Stimulated activated CD8-positive, alpha-beta memory T cell treated with anti-CD3 and anti-CD28 coated beads, Interleukin-4, amount 100 ng/mL, for 1 hour (primary cell): ENCODE measurements at places on chromosomes 3 and 15.

DNA sequence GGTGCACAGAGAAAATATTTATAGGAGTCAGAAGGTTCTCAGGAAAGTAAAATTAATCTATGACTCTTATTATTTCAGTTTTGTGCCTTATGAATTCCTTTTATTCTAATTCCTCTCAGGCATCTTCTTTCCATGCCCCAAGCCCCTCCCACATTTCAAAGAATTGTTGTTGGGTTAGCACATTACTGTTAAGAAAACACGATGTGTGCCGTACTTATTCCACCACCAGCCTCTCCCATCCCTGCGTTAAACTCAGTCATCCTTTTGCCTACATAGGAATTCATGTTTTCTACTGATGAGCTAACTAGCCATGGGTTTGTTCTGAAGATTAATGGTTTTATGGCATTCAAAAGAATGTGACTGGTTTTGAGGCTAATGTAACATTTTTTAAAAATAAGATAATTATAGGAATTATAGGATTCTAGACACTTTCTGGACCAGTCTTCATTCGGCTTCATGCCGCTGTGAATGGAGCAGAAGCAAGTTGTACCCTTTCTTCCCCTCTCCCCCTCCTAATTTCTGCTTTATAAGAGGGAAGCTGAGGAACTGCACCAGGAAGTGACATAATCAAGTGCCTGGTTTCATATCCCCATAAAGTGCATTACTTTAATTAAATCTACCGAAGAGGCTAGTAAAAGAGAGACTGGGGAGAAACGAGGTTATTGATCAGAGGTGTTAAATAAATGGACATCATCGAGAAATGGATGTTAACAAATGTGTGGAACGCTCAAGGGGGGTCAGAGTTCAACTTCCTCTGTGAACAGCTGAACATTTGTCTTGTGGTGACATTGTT lies 12.3 kb upstream of the MB21D2 start:
- DNase-seq = no peak

- no peak for DNase-seq
These were observed 8.0 kb downstream of the MCM2 start for GRCh38 chr3:127606086-127606805.

GRCh38 chr3:124258057-124258500 lies 266.2 kb upstream of the ROPN1 start:
- no peak for DNase-seq

GRCh38 chr3:37494216-37494615 lies 319.8 kb upstream of the LRRFIP2 start:
- DNase-seq = no peak

DNA sequence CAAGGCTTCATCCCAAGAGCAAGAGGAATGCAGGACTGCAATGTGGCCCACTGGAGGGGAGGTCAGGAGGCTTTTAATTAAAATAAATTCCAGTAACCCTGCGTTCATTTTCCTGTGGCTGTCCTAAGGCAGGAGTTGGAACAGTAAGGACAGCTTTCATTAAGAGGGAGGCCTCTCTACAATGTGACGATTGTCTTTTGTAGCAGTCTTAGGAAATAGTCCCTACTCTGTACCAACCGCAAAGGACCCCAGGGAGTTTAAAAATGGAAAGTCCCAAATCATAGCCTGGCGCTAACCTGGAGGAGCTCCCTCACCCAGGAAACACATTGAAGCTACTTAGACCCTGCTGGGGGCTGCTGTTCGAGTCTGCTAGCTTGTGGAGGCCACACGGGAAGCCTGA lies 62.8 kb downstream of the SYNM start:
- no peak for DNase-seq

- no peak for DNase-seq
These were observed 2.7 kb downstream of the FOXP1 start for GRCh38 chr3:71580636-71581456.

- no peak for DNase-seq
These were observed 473.5 kb downstream of the RBMS3 start for GRCh38 chr3:29754346-29754745.
